GM12891 (cell line): ENCODE measurements at places on chromosomes 12 and 14.

- no peak for DNase-seq
Observed at GRCh38 chr12:7411343-7411742, 32.6 kb downstream of the CD163L1 start.

DNA sequence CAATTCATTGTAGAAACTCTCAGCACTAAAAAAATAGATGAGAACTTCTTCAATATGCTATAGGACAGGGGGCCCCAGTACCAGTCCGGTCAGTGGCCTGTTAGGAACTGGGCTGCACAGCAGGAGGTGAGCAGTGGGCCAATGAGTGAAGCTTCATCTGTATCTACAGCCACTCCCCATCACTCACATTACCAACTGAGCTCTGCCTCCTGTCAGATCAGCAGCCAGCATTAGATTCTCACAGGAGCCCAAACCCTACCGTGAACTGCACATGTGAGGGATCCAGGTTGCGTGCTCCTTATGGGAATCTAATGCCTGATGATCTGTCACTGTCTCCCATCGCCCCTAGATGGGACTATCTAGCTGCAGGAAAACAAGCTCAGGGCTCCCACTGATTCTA is 15.7 kb upstream of the ANO2 start:
- DNase-seq: no peak

DNA sequence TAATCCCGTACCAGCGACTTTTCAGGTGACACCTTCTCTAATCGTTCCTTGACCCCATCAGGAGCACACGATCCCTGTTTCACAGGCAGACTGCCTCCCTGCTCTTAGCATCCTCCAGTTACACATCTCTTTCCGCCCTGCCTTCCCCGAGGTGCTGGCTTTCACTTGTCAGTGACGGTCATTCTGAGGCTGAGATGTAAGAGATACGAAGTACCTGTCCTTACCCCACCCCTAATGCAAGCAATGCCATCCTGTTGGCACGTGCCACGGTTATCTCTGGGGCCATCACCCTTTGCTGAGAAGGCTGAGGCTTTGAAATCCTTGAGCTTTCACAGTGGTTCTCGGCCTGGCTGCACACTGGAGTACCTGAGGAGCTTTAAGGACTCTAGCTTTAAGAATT is 24.4 kb downstream of the B4GALNT3 start:
- no peak for DNase-seq

GRCh38 chr12:29053567-29053966 is 95.5 kb upstream of the FAR2 start:
- DNase-seq: no peak

DNA sequence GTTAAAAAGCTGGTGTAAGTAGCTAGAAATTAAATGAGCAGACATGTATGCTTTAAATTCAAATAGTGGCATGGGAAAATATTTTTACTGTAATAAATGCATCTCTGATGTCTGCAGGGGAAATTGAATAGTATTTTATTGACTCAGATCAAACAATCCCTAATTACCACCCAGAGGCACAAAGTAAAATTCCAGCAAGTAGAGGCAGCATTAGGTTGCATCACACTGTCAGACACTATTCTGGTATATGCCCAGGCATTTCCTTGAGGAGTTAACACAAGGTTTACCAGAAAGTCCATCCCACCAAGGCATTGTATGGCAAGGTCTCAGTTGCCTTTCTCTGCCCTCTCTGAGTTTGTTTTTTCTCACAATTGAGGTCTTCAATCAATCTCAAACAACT is 201.6 kb upstream of the KITLG start:
- no peak for DNase-seq

- no peak for DNase-seq
Observed at GRCh38 chr12:18139989-18140596, 50.1 kb upstream of the RERGL start.
